ENCODE measurements at places on chromosomes 16 and 17.

- no peak for DNase-seq
These were observed 5.6 kb upstream of the CRYM start for GRCh38 chr16:21283521-21284289.

DNA sequence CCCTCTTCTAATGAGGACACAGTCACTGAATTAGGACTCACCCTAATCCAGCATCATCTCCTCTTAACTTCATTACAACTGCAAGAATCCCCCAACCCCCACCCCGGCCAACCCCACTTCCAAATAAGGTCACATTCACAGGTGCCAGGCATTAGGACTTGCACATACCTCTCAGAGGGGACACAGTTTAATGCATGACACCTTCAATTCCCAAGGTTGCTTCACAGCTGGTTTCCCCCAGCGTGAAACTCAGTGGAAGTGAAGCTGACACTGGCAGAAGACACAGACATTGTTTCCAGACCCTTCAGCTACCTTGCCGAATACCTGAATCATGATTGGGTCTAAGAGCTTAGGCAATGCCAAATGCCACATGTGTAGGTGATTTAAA is 217.0 kb upstream of the DYNLRB2 start:
- DNase-seq = no peak

GRCh38 chr17:69812240-69812837 is 262.7 kb upstream of the KCNJ16 start:
- DNase-seq = no peak

DNA sequence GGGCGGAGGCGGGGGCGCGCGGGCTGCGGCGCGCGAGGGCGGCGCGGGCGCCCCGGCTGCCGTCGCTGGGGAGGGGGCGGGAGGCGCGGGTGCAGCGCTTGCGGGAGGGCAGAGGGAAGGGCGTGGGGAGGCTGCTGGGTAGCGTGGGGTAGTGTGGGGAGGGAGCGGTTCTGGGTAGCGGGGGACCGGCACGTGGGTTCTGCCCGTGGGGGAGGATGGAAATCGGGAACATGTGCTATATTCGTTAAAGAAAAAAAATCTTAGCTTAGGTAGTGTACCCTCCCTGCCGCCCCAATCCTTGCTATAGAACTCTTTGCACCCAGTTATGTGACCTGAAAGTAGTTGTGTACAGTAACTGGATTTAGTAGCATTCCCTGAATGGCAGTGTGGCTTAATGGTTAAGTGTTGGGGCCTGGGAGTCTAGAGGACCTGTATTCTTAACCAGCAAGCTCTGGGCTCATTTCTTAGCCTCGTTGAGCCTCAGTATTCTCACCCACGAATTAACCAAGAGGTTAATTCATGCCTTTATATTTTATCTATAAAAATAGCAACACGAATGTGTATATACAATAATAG is 646 bp downstream of the RABEP1 start:
- DNase-seq = peak; percentile 18

DNA sequence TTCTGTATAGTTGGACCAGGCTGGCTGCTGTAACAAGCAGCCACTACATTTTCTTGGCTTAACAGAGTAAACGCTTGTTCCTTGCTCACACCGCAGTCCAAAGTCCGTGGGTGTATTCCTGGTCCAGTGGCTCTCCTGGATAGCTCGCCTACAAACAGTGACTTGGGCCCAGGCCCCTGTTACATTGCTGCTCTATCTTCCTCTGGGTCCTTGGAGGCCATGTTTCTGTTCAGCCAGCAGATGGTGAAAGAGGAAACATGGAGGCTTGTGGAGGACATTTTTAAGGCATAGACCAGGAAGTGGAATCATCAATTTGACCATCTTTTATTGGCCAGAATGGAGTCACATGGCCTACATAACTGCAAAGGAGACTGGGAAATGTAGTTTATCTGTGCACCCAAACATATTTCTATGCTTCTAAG is 55.1 kb downstream of the ATP2C2 start:
- no peak for DNase-seq

GRCh38 chr16:49587511-49587910 is 213.9 kb downstream of the C16orf78 start:
- DNase-seq = no peak

DNA sequence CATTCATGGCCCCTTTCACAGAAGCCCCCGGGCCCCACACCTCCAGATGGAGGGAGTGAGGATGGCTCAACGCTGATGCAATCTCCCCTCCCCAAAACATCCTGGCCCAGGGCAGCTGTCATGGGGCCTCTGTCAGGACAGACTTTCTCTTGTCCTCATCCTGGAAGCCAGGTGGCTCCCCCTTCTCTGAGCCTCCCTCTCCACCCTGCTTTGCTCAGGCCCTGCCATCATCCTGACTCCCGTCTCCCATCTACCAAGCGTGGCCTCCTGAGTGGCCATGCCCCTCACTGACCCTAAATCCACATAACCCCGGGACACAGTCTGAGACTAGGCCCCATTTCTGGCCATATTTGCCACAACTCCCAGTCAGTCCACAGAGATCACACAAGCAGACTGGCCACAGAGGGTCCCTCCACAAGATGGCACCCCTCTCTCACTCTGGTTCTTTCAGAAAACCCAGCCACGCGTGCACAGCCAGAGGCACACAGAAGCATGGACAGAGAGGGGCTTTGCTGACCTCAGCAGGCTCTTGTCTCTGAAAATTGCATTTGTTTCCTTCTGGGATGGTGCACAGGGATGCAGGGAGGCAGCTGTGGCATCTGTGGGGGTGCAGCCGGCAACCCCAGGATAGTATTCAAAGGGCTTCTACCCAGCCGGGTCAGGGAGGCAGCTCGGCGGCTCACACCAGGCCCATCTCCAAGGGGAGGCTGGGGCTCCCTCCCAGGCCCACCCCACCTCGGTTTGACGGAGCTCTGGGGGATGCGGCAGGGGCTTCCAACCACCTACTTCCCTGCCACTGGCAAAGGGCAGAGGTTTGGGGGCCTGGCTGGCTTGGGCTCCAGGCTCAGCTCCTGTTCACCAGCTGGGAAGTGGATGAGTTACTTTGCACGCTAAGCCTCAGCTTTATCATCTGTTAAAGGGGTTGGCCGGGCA is 16.9 kb downstream of the DOC2B start:
- DNase-seq = peak; percentile 23

DNA sequence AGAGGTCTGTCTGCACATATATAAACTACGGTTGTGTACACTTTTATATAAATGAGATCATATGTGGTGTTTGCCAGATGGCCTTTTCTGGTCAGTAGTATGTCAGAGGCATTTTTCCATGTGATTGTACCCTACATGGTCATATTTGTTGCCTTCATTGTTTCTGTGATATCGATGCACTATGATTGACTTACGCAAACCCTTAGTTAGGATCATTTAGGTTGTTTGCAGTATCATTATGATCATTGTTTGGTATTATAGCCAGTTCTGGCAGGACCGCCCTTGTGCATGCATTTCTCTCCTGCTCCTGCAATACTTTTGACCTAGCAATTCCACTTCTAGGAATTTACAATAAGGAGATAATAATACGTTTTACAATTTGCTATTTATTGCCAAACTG is 169.1 kb downstream of the MSI2 start:
- no peak for DNase-seq

GRCh38 chr17:1545618-1546017 is 17.0 kb downstream of the PITPNA start:
- DNase-seq = no peak

GRCh38 chr17:77493901-77494663 is 353.3 kb downstream of the SEC14L1 start:
- DNase-seq = no peak

DNA sequence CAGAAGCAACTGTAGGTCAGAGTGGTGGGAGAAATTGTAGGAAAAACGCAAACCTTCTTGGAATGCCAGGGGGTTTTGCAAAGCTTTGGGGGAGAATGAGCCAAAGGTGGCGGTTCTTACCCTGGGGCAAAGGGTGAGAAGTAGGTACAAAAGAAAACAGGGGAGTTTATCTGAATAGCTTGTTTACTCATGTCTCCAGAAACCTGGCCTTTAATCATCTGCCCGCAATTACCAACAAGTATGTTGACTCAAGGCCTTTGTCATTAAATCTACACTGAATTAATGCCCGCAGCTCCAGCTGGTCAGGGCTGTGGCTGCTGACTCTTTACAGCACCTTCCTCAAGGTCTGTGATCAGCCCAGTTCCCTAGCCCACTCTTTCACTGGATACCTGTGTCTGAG is 320.1 kb downstream of the CBLN1 start:
- no peak for DNase-seq

DNA sequence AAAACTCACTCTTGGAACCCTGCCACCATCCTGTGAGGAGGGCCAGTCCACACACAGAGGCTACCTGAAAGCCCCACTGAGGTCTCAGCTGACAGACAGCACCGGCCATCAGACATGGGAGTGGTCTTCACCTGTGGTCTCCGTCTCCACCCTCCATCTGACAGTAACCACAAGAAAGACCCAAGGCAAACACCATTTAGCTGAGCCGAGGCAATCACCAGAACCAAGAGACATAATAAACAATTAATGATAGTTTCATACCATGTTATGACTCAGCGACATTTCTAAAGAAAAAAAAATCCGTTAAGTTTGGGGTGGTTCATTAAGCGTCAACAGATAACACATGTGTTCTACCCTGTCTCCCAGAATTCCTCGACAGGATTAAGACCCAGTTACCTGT is 6.1 kb upstream of the EVPLL start:
- no peak for DNase-seq

DNA sequence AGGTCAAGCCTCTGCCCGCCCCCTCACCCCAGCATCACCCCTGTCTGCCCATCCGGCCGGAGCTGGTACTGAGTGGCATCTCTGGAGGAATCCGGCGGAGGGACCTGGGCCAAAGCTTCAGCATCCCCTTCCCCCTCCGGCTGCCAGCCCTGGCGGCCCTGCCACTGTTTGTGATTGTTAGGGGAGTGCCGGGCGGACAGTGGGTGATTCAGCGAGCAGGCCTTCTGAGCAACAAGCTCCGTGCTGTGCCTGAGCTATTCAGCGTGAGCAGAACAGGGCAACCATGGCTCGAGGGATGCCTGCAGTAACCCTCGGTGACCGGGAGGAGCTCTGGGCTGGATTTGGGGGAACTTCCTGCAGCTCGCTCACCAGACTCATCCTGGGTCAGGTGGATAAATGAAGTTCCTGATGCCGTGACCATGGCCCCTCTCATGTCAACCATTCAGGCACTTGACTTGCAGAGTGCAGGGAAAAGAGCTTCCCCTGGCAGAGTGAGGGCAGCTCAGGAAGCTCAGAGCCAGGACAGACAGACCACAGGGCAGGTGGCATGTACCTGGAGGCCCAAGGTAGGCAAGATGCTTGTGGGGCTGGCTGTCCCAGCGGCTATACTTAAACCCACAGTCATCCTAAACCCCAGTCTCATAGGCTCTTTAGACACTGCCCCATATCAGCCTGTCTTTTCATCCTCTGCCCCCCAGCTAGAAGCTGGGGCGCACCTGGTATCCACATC is 24.3 kb upstream of the MLKL start:
- DNase-seq = no peak

- DNase-seq = no peak
These were observed 221.9 kb upstream of the GSE1 start for GRCh38 chr16:85391175-85391707.

GRCh38 chr17:30326809-30327208 is 7.0 kb downstream of the TMIGD1 start:
- DNase-seq = no peak

DNA sequence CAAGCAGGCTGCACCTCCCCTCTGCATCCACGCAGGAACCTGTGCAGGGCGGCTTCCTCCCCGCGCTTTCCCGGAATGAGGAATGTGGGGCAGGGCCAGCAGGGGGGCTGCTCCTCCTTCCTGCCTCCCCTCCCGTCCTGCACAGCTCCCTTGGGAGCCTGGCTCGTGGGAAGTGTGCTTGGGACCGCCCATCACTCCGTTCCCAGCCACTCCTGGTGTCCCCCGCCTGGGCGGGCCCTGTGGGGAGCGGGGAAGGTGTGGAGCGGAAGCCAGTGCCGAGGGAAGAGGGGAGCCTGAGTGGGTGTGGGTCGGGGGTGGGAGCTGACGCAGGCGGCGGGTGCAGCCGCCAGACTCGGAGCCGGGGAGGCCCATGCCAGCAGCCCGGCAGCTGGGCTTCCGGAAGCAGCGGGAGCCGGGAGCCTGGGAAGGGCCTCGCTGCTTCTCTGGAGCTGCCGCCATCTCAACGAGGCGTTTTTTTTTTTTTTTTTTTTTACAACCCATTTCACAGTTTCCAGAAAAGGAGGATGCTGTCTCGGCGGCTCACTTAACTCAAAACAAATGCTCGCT is 24.1 kb downstream of the BAHCC1 start:
- no peak for DNase-seq
